ENCODE measurements at places on chromosomes 1 and 21.

GRCh38 chr1:16195518-16195905 is 16.9 kb downstream of the ARHGEF19 start:
- no peak for DNase-seq

DNA sequence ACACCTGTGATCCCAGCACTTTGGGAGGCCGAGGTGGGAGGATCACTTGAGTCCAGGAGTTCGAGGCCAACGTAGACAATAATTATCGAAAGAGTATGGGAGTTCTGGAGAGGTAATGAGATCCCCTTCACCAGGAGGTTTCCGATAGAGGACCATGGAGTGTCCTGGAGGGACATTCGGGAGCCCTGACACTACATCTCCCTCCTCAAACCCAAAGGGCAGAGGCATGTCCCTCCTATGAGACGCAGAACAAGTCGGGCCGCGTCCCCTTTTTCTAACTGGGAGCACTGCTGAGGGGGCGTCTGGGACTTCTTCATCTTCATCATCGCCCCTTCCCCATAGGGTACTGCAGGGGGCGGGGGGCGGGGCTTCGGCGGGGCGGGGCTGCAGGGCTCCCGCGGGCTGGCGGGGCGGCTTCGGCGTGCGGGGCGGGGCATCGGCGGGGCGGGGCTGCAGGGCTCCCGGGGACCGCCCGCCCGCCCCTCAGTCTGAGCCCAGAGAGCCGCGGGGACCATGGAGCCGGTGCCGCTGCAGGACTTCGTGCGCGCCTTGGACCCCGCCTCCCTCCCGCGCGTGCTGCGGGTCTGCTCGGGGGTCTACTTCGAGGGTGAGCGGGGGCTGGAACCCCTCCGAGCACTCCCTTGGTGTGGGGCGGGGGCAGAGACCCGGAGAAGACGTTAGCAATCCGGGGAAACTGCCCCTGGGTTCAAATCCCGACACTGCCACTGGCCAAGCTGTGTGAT is at the start of gene THEMIS2:
TSS of gene THEMIS2 (plus strand) at position 486 of the 743 bp plus-strand sequence. CDS start at position 514, 28 bp downstream.
- DNase-seq, result no peak

GRCh38 chr1:231677442-231677841 is 50.9 kb downstream of the DISC1 start:
- no peak for DNase-seq

GRCh38 chr1:234932106-234932505 is 196.5 kb downstream of the TOMM20 start:
- DNase-seq, result no peak

GRCh38 chr1:38285807-38286530 is 239.4 kb upstream of the POU3F1 start:
- DNase-seq, result no peak

GRCh38 chr1:3268281-3268680 is 186.2 kb upstream of the ARHGEF16 start:
- DNase-seq, result no peak

DNA sequence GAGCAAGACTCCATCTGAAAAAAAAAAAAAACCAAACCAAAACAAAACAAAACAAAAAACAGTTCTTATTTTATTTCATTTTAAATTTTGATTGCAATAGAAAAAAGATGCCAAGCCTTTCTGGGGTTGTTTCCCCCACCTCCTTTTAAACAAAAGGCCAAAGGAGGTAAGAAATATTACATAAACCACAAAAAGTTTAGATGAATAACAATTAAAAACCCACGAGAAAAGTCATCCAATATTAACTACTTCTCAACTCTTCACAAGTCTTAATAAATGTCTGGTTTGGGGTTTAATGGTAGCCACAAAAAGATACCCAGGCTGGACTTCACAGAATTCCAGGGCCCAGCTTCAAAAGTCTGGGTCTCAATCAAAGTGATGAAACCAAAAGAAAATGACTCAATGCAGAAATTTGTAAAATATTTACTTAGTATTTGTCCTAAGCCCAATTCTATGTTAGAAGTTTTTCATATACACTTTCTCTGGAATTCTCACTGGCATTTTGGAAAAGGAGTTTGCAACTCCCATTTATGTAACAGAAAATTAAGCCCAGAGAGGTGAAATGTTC is 47.0 kb upstream of the SDC3 start:
- no peak for DNase-seq

- DNase-seq, result no peak
Observed at GRCh38 chr21:39062196-39062595, 121.1 kb downstream of the PSMG1 start.

- DNase-seq, result no peak
Observed at GRCh38 chr1:150154143-150154542, 4.4 kb downstream of the PLEKHO1 start.

GRCh38 chr1:176619261-176619660 is 156.3 kb downstream of the PAPPA2 start:
- DNase-seq, result no peak

DNA sequence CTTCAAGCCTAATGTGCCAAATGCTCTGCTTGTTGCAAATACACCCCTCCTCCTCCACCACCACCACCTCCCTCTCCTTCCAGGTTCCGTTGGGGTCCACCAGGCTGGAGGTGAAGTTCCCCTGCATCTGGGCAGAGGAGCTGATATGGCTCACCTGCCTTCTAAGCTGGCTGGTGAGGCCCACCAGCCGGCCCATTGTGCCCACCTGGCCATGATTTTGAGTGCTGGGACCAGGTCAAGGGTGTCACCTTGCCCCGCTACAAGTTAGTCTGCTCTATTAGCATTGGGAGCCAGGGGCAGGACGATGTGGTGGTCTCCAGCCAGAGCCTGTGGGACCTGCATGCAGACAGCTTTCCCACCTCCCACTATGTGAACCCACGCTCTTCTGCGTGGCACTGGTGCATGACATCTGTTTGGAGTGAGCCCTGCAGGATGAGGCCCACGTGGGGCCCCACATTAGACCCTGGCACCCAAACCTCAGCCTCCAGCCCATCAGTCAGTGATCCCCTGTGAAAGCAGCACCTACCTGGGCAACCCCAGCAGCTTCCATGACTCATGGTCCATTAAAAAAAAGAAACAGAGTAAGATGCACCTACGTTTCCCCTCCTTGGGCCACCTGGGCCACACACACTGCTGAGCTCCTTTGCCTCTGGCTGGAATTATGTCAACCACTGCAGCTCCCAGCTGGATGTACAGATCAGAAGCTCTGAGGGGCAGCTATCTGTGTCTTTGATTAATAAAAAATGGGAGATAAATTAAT is 15.6 kb upstream of the CDCP2 start:
- DNase-seq, result no peak

GRCh38 chr21:33024201-33025103 is 1.3 kb upstream of the OLIG2 start:
- DNase-seq, result no peak

DNA sequence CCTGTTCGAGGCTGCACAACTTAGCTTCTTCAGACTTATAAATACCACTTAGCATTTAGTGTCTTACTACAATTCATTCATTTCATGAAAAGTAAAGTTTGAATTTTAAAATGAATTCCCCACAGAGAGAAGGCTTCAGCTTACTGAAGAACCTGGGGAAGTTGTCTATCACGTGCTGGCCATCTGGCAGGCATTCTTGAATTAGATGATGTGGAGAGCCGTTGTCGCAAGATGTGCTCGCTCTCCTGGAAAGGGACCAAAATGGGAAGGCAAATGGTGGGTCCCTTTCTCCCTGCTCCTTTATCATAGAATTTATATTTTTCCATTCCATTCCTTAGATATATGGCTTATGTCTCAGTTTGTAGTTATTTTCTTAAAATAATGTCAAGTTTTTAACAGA is 90.5 kb downstream of the CD247 start:
- no peak for DNase-seq

DNA sequence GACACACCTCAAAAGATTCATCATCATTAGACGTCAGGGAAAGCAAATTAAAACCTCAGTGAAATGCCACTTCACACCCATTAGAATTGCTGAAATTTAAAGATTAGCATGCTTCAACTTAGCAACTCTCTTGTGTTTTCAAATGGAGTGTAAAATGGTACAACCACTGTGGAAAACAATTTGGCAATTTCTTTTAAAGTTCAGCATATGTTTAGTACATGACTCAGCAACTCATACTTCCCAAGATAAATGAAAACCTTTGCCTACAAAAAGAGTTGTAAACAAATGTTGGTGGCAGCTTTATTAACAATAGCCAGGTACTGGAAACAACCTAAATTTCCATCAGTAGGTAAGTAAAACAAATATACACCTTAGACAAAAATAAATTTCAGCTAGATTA is 42.7 kb downstream of the ST3GAL3 start:
- no peak for DNase-seq

GRCh38 chr1:43821471-43821870 is 112.1 kb upstream of the ARTN start:
- DNase-seq, result no peak

- no peak for DNase-seq
Observed at GRCh38 chr1:84156210-84156621, 12.1 kb downstream of the PRKACB start.

DNA sequence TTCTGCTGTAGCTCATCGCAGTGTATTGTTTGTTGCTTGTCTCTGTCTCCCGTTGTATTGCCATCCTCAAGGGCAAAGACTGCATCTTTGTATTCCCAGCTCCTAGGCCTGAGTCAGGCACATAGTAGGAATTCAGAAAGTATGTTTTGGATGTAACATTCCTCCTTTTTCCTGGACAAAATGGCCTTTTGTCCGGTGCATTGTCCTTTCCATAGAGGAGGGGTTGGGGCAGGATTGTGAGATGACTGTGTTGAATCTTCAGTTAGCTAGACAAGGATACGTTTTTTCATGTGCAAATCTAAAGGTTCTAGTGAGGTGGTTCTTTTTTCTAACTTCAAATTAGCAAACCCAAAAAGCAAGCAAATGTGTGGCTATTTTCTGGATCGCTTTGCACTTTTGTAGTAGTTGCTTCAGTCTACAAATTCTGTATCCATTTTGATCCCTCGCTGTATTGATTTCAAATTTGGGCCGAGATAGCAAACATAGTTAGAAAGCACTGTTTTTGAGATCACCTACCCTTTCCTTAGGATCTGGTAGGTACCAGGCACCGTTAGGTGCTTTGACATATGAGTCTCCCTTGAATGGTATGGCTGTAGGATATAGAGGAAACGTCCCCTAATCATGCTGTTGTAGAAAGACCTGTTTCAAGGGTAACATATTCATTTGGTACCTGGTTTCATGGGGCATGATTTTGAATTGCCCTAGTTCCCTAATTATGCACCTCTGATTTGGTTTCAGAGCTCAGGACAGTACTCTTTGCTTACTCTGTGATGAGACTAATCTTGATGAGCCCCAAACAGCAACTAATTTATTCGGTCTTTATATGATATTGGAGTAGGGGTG is 1.2 kb downstream of the PPP1R8 start:
- no peak for DNase-seq

DNA sequence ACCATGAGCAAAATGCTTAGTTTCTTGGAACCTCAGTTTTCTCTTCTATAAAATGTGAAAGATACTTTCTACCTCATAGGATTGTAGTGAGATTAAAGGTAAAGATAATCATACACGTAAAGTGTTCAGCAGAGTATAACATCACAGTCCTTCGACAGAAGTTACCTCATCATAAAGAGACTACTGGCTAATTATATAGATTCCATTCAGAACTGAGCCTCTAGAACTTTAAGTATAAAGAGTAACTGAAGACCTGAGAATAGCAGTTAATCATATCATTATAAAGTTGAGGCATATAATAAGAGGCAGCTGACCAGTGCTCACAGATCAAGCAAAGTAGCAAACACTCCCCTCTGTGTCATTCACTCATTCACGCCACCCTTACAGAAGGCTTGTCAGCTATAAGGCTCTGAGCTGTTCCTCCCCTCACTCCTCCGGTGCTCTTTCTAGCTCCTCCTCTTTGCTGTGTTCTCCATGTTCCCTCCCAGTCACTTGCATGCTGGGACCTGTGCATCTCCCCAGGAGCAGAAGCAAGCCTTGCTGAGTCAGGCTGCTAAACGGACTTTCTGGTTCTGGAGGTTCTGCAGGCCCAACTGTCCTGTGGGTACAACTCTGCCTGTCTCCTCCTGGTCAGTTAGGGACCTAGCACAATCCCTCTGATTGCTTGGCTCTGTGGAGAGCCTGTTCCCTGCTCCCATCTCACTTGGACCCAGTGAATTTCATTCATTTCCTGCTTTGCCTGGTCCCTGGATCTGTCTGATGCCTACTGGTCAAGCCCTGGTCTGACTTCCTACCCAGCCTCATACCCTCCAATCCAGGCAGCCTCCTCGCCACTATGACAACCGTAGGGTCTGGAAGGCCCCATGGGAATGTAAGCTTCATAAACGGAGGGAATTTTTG is 28.3 kb upstream of the LY9 start:
- no peak for DNase-seq

DNA sequence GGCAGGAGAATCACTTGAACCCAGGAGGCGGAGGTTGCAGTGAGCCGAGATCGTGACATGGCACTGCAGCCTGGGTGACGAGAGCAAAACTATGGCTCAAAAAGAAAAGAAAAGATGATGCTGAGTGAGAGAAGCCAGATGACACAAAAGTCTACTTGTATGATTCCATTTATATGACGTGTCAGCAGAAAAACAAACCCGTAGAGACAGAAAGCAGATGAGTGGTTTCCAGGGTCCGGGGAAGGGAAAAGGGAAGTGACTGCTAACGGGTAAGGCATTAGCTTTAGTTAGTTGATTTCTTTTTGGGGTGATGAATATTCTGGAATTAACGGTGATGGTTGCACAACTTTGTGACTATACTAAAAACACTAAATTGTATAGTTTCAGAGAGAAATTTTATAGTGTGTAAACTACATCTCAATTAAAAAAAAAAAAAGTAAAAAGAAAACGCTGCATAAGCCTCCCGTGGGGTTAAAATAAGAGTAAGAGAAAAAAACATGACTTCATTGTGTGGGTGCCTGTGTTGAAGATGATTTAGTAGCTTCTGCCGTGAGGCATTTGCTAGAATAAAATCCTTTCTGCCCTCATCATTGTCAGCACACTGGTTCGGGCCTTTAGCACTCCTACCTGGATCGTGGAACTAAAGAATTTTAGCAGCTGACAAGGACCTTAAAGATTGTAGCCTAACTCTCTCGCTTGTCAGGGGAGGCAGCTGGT is 24.7 kb upstream of the ATP5PO start:
- no peak for DNase-seq

DNA sequence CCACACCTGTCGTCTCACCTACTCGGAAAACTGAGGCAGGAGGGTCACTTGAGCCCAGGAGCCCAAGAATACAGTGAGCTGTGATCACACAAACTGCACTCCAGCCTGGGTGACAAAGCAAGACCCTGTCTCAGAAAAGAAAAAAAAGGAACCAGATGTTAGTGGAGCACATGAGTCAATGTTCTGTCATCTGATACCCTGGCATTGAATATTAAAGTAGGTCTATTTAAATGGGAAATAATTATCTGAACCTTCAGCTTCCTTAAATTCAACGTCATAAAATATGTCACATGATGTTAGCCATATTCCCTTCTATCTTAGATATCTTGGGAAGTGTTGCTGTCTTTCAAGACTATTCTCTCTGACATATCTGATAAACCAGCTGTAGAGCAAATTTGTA is 47.3 kb downstream of the NCAM2 start:
- no peak for DNase-seq

GRCh38 chr1:75172556-75172955 is 38.4 kb downstream of the LHX8 start:
- DNase-seq, result no peak
